Activated CD4-positive, alpha-beta T cell treated with anti-CD3 and anti-CD28 coated beads, Interleukin-2, amount 50 U/mL, for 48 hours (primary cell): ENCODE measurements at places on chromosomes 3 and 15.
A peak's percentile ranks its signal among the peaks of the same experiment; 100 is the strongest.

DNA sequence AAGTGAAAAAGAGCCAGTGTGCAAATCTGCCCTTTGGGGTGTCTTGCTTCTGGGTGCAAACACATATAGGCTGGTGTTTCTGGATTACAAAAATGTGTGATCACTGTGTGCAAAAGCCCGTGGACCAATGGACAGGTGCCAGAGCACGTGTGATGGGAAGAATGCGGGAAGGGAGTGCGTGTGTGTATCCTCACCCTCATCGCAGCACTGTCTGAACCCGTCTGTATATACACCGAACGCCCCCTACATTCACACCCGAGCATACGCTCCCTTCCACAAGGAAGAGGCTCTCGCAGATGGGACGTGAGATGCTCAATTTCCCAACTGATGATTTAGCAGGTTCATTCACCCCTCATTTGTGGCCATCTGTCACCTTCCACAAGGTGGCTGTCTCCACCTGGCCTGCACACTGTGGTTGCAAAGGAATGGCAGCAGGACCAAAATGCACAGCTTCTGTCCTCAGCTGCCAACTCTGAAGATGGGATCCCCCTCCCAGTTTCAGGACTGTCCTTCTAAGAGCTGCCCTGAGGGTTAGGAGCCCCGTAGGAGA, 19.4 kb upstream of the SLC6A1 start:
- no peak for DNase-seq

- DNase-seq: peak; percentile 62
These were observed 20.4 kb upstream of the NFKBIZ start for GRCh38 chr3:101828691-101829436.

GRCh38 chr3:297585-297984, 101.0 kb downstream of the CHL1 start:
- DNase-seq: no peak

- DNase-seq: no peak
These were observed 308.7 kb downstream of the CHST2 start for GRCh38 chr3:143428294-143428693.

GRCh38 chr15:101262551-101262950, 10.7 kb upstream of the CHSY1 start:
- DNase-seq: no peak

- DNase-seq: no peak
These were observed 84.6 kb upstream of the CDV3 start for GRCh38 chr3:133488785-133489367.

DNA sequence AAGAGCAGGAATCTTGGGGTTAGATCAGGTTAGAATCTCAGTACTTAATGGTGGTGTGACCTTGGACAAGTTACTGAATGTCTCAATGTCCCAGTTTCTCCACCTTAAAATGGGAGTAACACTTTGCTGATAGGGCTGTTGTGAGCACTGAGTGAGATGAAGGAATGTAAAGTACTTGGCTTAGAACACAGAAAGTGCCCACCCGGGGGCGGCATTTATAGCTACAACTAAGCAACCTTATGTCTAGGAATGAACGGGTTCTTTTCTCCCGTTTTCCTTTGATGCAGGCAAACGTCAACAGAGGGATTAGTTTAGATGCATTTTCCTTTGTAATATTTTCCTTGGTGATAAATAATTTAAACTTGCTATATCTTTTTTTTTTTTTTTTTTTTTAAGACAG, 176.6 kb downstream of the USP13 start:
- DNase-seq: no peak

DNA sequence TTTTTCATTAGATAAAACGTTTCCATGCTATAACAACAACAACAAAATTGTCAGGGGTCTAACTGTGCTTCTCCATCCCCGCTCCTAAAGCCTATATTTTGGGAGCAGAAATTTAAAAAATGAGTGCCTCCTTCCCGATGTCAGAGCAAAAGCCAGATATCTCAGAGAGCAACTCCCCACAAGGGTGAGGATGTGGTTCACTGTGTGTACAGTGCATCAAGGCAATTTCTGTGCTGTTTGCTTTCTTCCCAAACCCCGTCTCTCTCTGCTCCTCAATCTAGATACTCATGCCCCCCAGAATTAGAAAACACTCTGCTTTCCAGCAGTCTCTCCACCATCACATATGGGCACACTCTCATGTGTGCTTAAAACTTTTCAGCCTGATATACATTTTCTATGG, 76.7 kb upstream of the MBNL1 start:
- DNase-seq: no peak

DNA sequence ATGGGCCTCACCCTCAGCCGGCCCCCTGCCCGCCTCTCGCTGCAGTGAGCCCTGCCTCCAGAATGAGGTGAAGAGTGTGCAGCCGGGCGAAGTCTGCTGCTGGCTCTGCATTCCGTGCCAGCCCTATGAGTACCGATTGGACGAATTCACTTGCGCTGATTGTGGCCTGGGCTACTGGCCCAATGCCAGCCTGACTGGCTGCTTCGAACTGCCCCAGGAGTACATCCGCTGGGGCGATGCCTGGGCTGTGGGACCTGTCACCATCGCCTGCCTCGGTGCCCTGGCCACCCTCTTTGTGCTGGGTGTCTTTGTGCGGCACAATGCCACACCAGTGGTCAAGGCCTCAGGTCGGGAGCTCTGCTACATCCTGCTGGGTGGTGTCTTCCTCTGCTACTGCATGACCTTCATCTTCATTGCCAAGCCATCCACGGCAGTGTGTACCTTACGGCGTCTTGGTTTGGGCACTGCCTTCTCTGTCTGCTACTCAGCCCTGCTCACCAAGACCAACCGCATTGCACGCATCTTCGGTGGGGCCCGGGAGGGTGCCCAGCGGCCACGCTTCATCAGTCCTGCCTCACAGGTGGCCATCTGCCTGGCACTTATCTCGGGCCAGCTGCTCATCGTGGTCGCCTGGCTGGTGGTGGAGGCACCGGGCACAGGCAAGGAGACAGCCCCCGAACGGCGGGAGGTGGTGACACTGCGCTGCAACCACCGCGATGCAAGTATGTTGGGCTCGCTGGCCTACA, 8.5 kb downstream of the GRM2 start:
- no peak for DNase-seq

DNA sequence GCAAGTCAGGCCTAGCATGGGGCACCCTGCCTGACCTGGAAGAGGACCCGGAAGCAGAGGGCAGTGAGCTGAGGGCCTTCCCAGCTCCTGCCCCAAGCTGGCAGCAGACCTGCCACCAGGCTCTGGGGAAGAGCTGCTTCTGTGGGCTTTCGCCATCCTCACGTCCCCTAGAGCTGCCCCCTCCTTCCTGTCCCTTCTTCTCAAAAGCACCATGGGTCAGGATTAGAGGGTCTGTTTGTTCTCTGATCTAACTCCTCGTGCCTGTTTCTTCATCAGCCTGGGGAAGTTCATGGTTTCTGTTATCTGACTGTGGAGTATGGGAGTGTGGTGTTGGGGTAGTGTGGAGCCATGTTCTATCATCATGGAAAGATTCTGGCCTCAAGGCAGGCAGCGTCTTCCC, 58.4 kb upstream of the POLG start:
- no peak for DNase-seq

GRCh38 chr3:153138276-153139210, 23.5 kb upstream of the RAP2B start:
- peak; percentile 71 for DNase-seq
